ENCODE measurements at places on chromosomes 5 and 9. TPM values are rescaled to one million over a fixed set of nuclear protein-coding genes. Genes with fewer than 3 reads are reported as not detected.

GRCh38 chr9:20300430-20301115 lies 321.7 kb downstream of the MLLT3 start:
- DNase-seq: no peak

GRCh38 chr5:16626696-16627264 lies 10.0 kb upstream of the RETREG1 start:
- no peak for DNase-seq

GRCh38 chr9:99752417-99753109 lies 69.1 kb upstream of the NR4A3 start:
- DNase-seq: no peak

DNA sequence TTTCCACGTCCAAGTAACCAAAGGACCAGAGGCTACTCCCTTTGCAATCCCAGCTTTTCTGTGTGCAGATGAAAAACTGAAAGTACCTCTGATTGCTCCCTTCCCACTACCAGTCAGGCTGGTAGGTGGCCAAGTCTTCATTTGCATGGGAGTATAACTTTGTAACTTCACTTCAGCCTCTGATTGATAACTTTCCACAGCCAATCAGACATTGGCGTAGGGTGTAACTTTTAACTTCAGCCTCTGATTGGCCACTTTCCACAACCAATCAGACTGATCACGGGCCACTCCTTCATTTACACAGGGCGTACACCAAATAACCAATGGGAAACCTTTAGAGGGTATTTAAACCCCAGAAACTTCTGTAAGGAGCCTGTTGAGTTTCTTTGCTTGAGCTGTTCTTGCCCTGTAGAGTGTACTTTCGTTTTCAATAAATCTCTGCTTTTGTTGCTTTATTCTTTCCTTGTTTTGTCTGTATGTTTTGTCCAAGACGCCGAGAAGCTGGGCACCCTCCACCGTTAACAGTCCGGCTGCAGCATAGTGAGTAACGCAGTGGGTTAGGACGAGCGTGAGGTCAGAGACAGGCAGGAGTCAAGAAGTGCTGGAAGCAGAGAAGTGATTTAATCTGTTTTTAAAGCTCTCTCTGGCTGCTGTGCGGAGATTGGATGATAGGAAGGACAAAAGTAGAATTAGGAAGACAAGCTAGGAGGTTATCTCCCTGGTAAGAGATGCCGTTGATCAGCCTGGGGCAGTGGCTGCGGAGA lies 3.5 kb upstream of the EXOSC2 start:
- DNase-seq: peak; percentile 69

- no peak for DNase-seq
These were observed 386 bp upstream of the MATR3 start for GRCh38 chr5:139293202-139293506.

DNA sequence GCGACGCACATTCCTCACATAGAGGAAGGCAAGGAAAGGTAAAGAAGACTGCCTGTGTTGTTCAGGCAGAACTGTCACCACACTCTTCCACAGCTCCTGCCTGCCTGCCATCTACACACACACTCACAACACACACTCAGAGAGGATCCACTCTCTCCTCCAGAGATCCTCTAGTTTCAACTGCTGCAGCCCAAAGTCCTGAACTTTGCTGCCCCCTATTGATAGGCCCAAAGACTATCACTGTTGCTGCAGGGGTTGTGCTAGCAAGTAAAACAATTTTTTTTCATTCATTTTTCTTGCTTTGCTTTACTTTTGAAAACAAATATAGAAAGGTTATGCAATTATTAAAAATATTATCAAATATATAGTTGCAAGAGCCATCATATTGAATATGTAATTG lies 5.9 kb upstream of the CFAP90 start:
- peak; percentile 15 for DNase-seq

GRCh38 chr9:127195976-127196825 lies 68.4 kb upstream of the GARNL3 start:
- DNase-seq: no peak

GRCh38 chr5:65100911-65101631 lies 332.3 kb downstream of the CWC27 start:
- peak; percentile 22 for DNase-seq

DNA sequence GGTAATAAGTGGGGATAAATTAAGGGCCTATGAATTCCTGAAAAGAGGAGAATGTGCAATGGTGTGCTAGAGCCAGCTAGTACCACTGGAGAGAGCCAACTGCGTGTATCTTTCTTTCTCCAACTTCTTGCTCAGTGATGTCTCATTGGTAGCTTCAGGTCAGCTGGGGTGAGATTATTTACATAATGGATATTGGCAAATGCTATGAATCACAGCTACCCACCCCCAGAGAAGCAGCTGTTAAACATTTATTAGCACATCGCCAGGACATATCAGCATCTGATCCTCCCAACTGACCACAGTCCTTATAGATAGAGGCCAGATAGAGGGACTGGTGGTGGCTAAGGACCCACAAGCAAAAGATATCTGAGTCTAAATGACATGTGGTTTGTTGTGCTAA lies 421.3 kb downstream of the ACTL7B start:
- no peak for DNase-seq

GRCh38 chr9:134918646-134919045 lies 934 bp upstream of the FCN1 start:
- no peak for DNase-seq

DNA sequence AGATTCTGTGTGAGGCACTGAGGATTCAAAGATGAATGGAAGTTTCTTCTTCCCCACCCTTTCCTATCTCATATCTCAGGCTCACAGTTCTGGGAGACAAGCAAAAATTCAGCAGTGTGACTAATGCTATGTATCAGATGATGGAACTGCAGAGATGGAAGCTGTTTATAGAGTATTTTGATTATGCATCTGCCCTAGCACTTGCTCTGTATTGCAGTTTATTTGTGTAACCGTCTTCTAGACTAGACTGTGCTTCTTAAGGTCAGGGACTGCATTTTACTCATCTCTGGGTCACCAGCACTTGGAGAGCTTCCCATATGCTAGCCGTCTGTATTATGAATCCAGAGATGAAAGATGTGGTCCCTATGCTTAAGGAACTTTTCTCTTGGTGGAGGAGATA lies 12.6 kb downstream of the CAVIN4 start:
- no peak for DNase-seq

DNA sequence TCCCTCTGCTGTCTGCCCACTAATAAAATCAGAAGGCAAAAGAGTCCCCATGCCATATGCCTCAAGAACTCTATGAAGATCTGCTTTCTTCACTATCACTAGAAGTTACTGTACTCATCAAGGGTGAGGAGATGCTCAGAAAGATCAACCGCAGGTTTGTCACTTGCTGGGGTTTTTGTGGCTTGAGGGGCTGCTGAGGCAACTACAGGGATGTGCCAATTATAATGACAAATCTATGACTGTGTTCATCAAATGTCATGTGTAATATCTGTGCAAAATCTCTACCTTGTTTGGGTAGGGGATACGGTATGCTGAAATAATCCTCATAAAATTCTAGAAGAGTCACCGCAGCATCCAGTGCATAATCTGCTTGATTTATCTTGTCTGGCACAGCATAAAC lies 13.0 kb downstream of the ERAP1 start:
- no peak for DNase-seq

GRCh38 chr9:75448281-75448680 lies 360.0 kb downstream of the OSTF1 start:
- DNase-seq: no peak

DNA sequence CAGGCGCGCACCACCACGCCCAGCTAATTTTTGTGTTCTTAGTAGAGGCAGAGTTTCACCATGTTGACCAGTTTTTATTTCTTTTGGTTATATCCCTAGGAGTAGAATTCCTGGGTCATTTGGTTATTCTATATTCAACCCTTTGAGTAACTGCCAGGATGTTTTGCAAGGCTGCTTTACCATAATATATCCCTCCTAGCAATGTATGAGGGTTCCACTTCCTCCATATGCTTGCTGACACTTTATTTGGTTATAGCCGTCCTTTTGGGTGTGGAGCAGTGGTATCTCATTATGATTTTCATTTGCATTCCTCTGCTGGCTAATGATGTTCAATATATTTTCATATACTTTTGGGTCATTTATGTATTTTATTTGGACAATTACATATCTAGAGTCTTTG lies 81.2 kb downstream of the RAB24 start:
- no peak for DNase-seq

DNA sequence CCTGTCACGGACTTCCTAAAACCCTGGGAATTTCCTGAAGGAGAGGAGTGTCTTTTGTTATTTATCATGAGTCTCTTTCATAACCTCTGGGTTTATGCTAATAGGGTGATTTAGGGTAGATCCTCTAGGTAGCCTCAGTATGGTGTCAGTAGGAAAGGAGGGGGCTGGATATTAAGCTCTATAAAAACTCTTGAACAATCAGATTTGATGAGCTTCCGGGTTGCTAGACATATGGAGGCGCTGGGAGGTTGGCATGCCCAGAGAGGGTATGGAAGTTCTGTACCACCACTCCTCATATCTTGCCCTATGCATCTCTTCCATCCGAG lies 15.6 kb upstream of the PTBP3 start:
- no peak for DNase-seq

The HAND1 gene
- not detected for total RNA-seq

The CDKN2B-AS1 gene
- total RNA-seq: 1.7 TPM

The SLC6A18 gene
- total RNA-seq: not detected

The F2RL2 gene
- 0.07 TPM for total RNA-seq

Data from HCT116 (cell line).